ENCODE measurements at places on chromosomes 7 and 10. TPM values are rescaled to one million over a fixed set of nuclear protein-coding genes. Genes with fewer than 3 reads are reported as not detected.

DNA sequence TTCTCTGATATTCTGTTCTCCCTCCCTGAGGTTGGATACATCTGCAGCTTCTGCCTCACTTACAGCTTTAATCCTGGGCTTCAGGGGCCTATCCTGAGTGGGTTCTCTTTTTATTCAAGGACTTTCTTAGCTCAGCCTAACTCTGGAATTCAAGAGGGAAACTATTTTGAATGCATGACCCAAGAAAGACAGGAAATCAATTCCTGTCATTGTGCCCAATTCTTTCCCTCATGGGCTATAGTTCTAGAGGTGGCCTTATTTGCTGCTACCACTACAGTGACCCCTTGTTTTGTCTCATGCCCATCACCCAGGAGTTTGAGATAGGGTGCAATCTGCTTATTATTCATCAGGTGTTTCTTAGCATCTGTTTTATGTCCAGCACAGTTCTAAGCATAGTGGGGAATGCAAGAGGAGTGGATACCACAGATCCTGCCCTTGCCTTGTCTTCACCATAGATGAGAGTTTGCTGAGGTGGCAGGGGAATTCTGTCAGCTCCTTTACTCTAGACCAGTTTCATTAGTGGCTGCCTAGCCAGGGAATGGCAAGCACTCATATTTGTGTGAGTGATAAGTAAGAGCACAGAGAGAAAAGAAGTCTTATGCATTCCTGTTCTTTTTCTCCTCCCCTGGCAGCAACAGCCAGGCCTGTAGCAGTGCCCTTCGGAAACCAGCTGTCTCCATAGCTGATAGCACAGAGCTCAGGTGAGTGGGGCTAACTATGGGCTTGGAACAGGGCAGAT is 19.4 kb downstream of the STRIP2 start:
- DNase-seq: no peak

DNA sequence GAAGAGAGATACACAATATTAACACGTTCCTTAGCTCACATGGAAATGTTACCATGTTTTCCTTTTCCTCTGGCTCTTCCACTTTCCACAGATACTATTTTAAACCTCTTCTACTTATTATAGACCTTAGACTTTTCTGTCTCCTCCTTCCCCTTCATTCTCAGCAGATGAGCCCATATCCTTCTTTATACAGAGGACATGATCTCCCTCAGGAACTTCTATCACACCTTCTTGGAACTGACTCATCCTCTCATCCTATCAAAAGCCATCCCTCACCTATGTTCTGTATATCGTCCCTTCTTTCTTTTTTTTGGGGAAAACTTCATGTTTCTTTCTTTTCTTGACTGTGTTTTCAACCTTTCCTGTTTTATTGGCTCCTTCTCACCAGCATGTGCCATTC is 20.8 kb downstream of the MTPN start:
- no peak for DNase-seq

- DNase-seq: no peak
Observed at GRCh38 chr10:59234816-59235429, 58.5 kb downstream of the PHYHIPL start.

GRCh38 chr10:4046030-4046429 is 261.0 kb upstream of the KLF6 start:
- DNase-seq: no peak

- no peak for DNase-seq
Observed at GRCh38 chr7:10300577-10300976, 673.1 kb upstream of the PHF14 start.

DNA sequence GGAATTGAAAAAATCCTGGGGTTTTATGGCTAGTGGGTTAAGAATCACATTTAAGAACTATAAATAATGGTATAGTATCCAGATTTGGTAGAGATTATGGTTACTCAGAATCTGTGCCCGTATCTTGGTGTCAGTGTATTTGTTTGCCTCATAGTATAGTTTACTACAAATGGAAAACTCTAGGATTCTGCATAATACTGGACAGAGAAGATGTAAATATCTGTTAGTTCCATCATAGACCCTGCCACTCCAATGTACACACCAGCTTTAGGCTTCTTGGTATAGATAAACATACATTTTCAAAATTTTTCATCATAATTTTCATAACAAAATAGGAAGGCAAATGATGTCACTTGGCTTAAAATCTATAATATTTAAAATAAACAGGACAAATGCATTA is 108.1 kb downstream of the CFTR start:
- DNase-seq: no peak

GRCh38 chr7:64839910-64840309 is 45.7 kb downstream of the ZNF138 start:
- DNase-seq: no peak

DNA sequence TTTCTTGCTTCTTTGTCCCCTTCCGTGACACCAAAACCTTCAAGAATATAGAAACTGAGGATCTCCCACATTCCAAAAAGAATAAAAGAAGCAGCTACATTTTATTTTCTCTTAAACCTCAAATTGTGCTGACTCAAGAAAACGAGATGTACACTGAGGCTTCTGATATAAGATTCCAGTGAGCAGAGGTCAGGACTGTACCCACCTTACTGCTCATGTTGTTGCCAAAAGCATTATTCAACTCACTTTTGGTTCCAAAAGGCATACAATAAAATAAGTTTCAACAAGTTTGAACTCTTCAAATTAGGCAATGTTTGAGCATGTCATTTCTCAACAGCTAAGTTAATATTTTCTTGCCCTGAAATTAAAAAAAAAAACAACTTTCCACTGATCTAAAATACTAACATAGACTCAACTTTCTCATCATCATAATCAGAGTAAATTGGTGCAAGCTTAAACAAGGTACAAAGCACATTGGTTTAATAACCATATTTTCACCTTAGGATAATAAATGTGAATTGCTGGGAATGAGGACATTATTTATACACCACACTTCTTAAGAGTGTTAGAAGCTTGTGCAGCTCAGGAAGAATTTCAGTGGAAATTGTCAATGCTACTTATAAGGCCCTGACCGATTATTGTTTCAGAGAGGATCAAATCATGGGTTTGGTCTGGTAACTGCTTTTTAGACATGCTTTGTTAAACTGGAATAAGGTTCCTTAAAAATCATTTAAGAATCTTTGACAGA is 629.0 kb upstream of the IGFBP3 start:
- no peak for DNase-seq

- DNase-seq: no peak
Observed at GRCh38 chr7:137978464-137979237, 23.2 kb downstream of the CREB3L2 start.

DNA sequence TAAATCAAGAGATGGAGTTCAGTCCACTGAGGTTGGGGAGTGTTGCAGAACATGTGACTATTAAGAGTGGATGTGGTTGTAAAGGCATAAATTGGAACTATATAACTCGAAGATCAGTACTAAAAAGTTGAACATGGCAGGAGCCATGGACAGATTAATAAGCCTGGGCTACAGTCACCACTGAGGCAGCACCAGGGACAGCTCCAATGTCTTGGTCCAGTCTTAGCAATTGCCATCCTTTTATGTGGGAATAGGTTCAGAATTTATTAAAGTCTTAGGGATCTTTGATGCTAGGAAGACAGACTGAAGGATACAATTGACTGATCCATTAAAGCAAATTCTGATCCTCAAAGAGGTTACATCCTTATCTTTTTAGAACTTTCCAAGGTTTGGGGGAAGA is 156.6 kb downstream of the ADRA2A start:
- no peak for DNase-seq

DNA sequence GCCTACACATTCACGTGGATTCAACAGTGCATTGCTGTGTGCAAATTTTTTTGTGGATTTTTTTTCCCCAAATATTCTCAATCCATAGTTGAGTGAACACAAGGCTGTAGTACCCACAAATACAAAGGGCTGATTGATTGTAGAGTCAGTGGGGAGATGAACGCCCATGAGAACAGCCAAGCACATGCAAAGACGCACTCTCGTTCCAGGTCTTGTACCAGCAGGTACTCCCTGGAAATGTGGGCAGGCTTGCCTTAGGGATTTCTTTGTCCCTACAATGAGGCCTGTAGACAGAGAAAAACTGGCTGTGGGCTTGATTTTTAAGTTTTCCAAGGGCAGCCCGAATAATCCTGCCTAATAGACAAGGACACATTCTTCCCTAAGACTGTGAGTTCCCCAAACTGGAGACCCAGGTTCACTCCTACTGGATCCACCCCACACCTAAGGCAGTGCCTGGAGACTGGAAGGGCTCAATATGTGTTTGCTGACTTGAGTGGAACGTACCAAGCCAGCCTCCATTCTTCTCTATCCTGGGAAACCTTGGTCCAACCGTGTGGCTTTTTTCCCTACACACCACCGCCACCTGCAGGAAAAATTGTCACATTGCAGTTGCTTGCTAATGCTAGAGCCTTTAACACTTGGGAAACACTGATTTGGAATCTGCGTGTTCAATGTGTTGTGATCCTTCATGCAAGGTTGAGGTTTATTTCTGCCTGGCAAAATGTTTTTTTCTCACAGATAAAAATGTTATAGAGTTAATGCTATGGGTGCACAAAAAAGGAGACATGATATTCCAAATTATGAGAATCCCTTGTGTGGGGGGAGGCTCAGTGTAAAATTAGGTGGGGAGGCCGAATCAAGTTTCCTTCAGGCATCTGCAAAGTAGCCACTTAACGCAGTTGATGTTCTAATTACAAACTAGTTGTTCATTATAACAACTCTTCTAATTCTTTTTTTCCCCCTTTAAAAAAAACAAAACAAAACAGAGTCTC is 49.3 kb downstream of the PPP1R17 start:
- no peak for DNase-seq

DNA sequence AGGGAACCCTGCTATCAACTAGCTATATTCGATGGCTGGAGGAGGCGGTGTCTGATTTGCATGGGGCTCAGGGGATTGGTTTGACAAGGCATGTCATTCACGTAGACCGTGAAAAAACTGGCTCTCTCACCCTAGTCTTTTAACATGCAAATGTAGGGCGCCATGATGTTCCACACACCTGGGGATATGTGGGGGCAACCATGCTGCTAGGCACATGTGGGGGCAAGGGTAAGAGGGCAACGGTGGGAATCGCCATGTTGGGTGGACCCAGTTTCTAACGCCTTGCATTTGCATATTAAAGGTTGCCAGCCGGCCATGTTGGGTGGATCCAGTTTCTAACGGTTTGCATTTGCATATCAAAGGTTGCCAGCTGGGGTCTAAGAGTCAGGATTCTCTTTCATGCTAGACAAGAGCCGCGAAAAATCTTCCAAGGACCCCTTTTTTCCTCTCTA is 419.2 kb upstream of the NFE2L3 start:
- no peak for DNase-seq

- no peak for DNase-seq
Observed at GRCh38 chr7:44223362-44224079, 22.7 kb downstream of the YKT6 start.

TRIM50 gene
- not detected for polyA plus RNA-seq

GPR15LG gene
- polyA plus RNA-seq: 10.4 TPM

CLDN3 gene
- not detected for polyA plus RNA-seq

DYNC1I1 gene
- 0.10 TPM for polyA plus RNA-seq

CYP3A7 gene
- polyA plus RNA-seq: not detected

EIF5AL1 gene
- polyA plus RNA-seq: 0.91 TPM
